ENCODE measurements at places on chromosomes 12 and 14.

DNA sequence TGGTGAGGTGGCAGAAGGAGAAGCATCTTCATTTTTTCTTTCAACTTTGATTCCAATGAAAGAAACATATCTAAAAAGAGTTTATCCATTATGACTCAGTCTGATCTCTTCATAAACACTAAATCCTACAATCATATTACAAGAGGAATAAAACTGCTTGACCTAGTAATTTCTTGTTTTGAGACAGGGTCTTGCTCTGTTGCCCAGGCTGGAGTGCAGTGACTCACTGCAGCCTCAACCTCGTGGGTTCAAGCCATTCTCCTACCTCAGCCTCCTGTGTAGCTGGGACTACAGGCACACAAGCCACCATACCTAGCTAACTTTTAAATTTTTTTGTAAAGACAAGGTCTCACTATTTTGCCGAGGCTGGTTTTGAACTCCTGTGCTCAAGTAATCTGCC is 147.2 kb downstream of the NDUFA12 start:
- DNase-seq, result no peak

- DNase-seq, result no peak
These were observed 9.9 kb downstream of the BMAL2 start for GRCh38 chr12:27342536-27342935.

- DNase-seq, result no peak
These were observed 81.1 kb downstream of the HMGA2 start for GRCh38 chr12:65905405-65905804.

- DNase-seq, result no peak
These were observed 52.9 kb downstream of the SPTB start for GRCh38 chr14:64826845-64827244.

GRCh38 chr12:21370845-21371449 is 1.8 kb upstream of the IAPP start:
- DNase-seq, result no peak

DNA sequence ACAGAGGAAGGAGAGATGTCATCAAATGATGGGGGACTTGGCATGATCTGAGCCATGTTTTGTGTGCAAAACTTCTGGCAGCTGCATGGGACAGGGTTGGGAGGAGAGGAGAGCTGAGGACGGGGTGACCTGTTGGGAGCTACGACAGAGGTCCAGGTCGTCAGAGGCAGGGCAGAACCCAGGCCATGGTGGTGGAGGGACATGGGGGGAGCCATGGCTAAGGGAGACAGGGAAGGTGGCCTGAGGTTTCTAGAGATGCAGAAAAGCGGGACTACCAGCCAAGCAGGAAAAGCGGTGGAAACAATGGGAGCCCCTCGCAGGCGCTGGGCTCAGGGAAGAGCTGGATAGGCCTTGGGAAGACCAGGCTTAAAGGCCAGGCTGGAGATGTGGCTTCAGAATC is 88.3 kb downstream of the DICER1 start:
- no peak for DNase-seq

DNA sequence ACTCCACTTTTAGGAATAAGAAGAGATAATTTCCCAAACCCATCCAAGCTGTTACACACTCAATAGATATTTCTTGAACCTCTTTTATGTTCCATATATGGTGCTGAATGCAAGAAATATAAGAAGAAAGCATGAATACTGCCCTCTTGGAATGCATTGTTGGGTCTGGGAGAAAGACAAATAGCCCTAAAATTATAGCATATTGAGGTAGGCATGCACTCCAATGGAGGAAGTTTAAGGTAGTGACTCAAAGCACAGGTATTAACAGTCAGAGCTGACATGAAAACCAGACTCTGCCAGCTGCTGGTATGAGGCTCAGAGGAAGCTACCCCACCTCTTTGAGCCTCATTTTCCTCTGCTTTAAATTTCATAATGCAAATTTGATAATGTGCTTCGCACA is 261.3 kb upstream of the NOS1 start:
- no peak for DNase-seq

- no peak for DNase-seq
These were observed 70.7 kb downstream of the RASSF8 start for GRCh38 chr12:26028953-26029735.

- DNase-seq, result no peak
These were observed 46.6 kb downstream of the SMIM41 start for GRCh38 chr12:52126050-52126604.

GRCh38 chr14:38442208-38442607 is 186.3 kb upstream of the CLEC14A start:
- no peak for DNase-seq

All from activated CD4-positive, alpha-beta T cell treated with anti-CD3 and anti-CD28 coated beads, Interleukin-2, amount 50 U/mL, for 1 hour (primary cell).